T1000 (cell line): ENCODE measurements at places on chromosomes 7 and 10.

GRCh38 chr7:85714951-85715350 is 528.1 kb upstream of the SEMA3D start:
- DNase-seq = no peak

GRCh38 chr10:34320265-34320664 is 494.8 kb downstream of the PARD3 start:
- no peak for DNase-seq

DNA sequence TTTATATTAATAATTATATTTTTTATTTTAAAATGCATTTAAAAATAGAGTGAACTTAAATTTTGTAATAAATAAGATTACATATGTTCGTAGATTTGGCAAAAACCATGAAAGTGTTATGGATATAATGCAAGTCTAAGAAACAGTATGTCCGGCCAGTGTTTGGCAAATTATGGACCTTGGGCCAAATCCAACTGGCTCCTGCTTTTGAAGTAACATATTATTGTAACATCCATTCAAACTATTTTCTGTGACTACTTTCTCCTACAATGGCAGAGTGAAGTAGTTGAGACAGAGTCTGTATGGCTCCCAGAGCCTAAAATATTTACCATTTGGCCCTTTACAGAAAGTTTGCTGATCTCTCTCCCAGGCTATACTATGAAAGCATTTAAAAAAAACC is 38.9 kb downstream of the TMEM229A start:
- DNase-seq = no peak

- DNase-seq = no peak
These were observed 129.4 kb downstream of the KAT6B start for GRCh38 chr10:74955796-74956195.

- no peak for DNase-seq
These were observed 58.9 kb downstream of the MPP7 start for GRCh38 chr10:28243923-28244322.

GRCh38 chr7:69839782-69840181 is 241.5 kb downstream of the AUTS2 start:
- no peak for DNase-seq

DNA sequence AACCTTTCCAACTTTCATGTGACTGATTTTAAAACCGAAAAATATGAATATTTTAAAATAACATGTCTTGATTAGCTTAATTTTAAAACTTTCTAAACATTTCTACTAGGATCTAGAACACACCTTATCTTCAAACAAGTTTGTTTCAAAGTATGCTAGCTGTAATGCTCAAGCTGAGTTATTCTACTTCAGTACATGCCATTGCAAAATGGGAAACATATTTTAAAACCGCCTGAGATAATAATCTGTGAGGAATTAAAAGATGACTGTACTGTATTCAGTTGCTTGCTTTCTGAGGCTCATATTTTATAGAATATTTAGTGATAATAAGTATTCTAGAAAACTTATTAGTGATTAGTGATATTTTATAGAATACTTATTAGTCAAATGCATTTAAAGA is 99.6 kb downstream of the LMBR1 start:
- no peak for DNase-seq

- no peak for DNase-seq
These were observed 1.7 kb upstream of the TBATA start for GRCh38 chr10:70786799-70787415.

- peak; percentile 89 for DNase-seq
These were observed 68.9 kb upstream of the NMT2 start for GRCh38 chr10:15237351-15237750.

- no peak for DNase-seq
These were observed 170.9 kb upstream of the ASAH2 start for GRCh38 chr10:50422259-50422658.

- DNase-seq = no peak
These were observed 45.1 kb downstream of the RELN start for GRCh38 chr7:103944230-103944900.

DNA sequence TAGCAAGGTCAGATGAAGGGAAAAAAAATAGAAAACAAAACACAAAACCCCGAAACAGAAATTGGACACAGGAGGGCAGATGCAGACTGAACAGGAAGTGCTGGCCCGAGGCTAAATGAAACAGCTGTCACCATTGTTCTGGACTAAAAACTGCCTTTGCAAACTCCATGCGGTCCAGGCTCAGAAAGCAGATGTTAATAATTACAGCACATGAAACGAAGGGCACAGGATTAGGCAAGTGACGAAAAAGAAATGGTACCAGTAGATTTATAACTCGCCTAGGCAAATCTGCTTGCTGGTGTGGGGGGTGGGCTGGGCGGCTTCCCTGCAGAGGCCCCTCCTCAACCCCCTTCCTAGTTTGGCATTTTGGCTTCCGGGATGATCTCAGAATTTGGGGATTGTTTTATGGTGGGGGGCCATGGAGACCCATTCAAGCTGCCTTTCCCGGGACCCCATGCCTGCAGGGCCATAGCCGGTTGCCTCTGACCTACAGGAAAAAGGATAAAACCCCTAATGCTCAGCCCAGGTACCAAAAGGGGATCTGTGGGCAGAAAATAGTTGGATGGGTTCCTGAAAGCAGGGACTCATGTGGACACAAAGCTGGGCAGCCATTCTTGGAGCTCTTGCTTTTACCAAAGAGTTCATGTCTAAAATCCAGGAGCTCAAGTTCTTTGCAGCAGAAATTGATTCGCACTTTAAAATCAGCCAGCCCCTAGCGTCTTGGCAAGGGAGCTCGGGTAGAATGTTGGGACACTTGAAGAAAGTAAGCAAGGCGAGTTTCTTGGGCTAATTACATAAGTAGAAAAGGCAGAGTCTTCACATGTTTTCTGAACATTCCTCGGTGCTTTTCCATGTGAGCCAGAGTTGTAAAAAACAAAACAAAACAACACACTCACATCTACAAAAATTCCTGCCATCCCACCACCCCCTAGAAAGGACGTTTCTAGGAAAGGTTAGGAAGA is 39.0 kb upstream of the EMX2 start:
- no peak for DNase-seq

GRCh38 chr10:31215052-31215451 is 104.0 kb upstream of the ZEB1 start:
- no peak for DNase-seq

GRCh38 chr7:135377171-135377570 is 132.7 kb downstream of the CNOT4 start:
- DNase-seq = no peak

- no peak for DNase-seq
These were observed 19.9 kb upstream of the HERPUD2 start for GRCh38 chr7:35714862-35715261.

- DNase-seq = no peak
These were observed 25.3 kb downstream of the CFAP46 start for GRCh38 chr10:132916956-132917666.

GRCh38 chr10:33886299-33886698 is 551.8 kb upstream of the NRP1 start:
- DNase-seq = no peak

GRCh38 chr7:14691034-14691433 is 211.5 kb downstream of the DGKB start:
- DNase-seq = no peak

DNA sequence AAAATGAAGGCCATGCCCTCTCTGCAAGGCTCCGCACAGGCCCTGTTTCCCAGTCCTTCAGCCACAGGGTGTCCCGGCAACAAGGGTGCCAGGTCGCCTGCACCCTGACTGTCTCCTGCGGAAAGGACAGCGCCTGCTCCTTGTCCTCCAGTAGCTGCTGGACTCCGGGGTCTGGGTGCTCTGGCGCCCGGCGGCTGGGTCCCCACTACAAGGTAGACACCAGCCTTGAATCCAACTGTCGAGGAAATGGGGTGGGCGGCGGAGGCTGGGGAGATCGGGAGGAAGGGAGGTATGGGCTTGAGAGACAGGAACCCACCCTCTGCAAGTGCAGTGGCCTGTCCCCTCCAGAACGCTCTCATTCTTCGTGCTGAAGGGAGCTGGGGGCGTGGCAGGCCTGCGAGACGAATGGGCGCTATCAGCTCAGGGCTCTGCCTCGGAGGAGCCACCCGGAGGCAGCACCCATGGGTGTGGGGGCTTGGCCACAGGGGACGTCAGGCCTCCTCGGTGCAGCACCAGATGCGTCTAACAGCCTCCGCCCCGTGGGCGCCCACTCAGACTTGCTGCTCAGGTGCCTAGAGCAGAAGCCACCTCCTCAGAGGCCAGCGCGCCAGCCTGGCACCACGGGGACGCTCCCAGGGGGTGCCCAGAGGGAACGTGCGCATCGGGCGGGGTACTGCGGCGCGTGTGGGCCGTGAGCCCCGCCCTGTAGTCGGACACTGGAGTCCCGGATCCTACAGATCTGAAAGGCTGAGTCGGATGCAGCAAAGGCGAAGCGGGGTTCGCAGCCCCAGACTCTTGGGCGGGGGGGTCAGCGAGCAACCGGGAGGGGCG is 15.6 kb downstream of the ADAM8 start:
- DNase-seq = peak; percentile 51

DNA sequence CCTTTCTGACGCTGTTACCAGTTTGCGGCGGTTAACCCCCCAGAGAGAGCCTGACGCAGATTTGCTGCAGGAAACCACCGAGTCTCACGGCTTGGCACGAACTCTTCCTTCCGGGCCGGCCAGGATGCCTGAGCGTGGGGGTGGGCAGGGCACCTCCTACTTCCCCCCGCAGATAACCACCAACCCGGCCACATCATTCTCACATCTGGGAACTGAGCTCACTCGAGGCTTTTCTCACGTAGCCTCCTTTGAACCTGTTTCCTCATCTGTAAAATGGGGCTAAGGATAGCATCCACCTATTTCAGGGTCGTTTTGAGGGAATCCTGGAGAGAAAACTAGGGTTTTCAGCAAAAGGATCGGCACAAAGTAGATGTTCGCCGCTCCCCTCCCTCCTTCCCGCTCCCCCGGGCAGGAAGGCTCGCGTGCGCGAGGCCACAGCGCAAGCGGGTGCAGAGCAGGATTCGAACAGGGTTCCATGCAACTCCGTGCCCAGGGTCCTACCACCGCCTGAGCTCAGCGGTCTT is 23.6 kb downstream of the DDIT4 start:
- peak; percentile 89 for DNase-seq

DNA sequence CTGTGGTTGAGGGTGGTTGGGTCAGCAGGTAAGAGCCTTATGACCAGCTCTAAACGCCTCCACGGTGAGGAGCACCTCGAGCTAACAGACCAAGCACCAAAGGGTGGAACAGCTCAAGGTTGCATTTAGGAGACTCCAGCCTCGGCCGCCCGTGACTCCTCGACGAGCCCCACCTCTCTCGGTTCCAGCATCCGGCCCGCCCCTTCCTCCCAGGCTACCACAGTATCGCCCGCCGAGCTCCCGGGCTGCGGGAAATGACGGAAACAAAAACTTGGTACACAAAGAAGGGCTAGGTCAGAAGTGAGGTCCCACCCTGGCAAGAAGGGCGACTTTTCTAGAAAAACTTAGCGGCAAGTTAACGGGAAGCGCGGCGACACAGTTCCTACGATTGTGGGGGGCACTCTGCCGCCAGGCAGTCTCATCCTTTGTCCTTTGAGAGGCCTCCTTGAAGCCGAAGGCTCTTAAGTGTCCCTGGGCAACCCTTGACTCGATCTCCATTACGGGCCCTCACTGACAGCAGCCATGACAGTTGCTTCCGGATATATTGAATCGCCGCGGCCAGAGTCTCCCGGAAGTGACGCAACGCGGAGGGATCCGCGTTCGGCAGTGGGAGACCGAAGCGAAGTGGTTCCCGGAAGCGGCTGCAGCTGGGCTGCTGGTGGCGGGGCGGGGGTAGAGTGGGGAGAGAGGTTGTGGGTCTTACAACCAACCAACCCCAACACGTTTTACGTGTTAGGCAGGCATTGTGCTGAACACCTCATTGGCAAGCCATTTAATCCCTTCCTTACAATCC is 40.2 kb upstream of the ZNF518A start:
- peak; percentile 89 for DNase-seq

- no peak for DNase-seq
These were observed 157.0 kb downstream of the ARID5B start for GRCh38 chr10:62058476-62058875.

DNA sequence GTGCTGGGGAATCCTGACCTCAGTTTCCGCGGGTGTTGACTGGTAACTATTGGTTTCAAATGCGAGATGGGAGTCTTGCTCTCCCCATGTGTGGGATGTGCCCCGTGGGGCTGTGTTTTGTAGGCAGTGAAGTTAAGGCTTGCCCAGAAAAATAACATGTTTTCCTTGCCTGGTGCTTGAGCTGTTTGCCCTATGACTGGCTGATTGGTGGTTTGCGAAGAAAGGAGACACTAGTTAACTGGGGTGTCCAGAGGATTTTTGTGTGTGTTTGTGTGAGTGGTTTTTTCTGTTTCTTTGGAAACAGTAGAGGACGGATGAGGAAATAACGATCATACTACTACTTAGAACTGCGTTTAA is 61.9 kb downstream of the CREB5 start:
- no peak for DNase-seq

GRCh38 chr7:51114501-51114900 is 202.1 kb downstream of the COBL start:
- DNase-seq = no peak

DNA sequence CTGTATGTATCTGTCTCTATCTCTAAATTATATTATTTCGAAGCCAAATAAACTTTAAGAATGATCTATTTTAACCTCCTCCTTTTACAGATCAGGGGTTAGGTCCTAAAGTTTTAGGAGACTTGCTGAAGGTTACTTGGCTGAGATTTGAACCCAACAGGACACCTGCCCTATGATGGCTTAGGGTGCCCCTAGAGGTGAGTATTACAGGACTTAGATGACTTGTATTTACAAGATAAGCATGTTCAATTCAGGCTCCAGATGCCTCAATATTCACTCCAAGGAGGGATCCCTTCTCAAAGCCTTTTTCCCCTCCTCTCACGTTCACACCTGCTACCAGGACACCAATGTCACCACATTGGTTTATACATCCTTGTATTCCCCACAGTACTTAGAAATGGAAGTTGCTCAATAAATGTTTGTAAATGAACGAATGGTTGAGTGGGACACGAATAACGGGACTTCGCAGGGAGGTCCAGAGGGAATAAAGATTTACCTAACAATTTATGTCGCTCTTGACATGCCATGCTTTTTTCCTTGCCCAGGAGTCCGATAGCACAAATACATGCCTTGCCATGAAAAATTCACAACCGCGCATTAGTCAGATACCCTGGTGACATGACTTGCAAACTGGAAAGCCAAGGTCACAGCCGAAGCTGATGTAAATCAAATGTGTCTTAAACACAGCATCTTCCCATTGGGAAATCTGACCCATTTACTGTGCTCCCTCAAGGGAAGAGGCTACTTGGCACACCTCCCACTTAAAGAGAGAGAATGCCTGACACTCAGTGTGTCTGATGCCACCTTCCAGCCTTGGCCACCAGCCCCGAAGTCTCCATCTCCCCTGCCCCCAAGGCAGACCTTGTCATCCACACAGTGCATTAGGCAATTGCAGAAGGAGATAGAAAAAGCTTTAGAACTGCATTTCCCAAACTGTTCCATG is 872.2 kb upstream of the AUTS2 start:
- no peak for DNase-seq

- DNase-seq = no peak
These were observed 61.7 kb upstream of the NPTX2 start for GRCh38 chr7:98555403-98555802.

GRCh38 chr10:61805091-61805490 is 96.4 kb upstream of the ARID5B start:
- DNase-seq = no peak

- DNase-seq = no peak
These were observed 58.4 kb upstream of the MACROH2A2 start for GRCh38 chr10:69994262-69994661.

- DNase-seq = no peak
These were observed 88.1 kb downstream of the XPNPEP1 start for GRCh38 chr10:109835257-109835656.
